ENCODE measurements at places on chromosomes 3 and 15. TPM values are rescaled to one million over a fixed set of nuclear protein-coding genes. Genes with fewer than 3 reads are reported as not detected.

CFAP100 gene
- total RNA-seq = not detected

IQCF5 gene
- not detected for total RNA-seq

ANKDD1A gene
- total RNA-seq = 0.81 TPM

CCDC191 gene
- total RNA-seq = 2.4 TPM

KNL1 gene
- 33.5 TPM for total RNA-seq

TTBK2 gene
- total RNA-seq = 9.7 TPM

ERC2 gene
- total RNA-seq = not detected

ZSCAN2 gene
- total RNA-seq = 5.4 TPM

C3orf22 gene
- not detected for total RNA-seq

DET1 gene
- total RNA-seq = 3.0 TPM

GOLGA6D gene
- not detected for total RNA-seq

- no peak for DNase-seq
These were observed 596 bp downstream of the COL7A1 start for GRCh38 chr3:48594417-48595049.

DNA sequence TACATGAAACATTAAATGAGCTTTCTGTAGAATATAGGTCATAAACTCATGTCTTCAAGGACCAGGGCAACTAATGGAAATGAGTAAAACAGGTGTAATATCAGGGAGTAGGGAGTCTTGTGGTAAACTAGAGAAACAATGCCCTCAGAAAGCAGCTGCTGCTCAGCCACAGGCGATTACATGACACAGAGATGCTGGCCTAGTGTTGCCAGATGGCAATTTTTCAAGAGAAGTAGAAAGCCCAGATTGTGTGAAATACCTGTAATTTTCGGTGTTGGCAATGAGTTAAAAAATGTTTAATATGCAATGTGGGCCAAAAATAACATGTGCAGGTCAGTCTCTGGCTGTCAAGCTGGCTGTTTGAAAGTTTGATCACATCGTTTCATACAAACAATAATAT lies 23.4 kb downstream of the NCEH1 start:
- no peak for DNase-seq

DNA sequence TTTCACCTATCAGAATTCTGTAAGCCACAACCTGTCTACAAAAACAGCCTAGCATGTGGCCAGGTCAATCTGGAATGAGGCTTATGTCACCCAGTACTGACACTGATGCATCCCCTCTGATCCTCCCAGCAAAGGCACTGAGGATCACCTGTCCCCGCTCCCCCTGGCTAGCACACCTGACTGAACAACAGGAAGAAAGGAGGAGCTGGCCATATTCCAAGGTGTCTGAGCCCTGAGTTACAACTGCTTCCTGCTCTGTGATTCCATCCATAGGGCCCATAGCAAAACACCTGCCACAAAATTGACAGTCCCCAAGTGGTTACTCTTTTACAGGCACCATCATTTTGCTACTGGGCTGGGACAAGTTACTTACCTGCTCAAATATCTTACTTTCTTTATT lies 555.5 kb upstream of the CFAP20DC start:
- no peak for DNase-seq

DNA sequence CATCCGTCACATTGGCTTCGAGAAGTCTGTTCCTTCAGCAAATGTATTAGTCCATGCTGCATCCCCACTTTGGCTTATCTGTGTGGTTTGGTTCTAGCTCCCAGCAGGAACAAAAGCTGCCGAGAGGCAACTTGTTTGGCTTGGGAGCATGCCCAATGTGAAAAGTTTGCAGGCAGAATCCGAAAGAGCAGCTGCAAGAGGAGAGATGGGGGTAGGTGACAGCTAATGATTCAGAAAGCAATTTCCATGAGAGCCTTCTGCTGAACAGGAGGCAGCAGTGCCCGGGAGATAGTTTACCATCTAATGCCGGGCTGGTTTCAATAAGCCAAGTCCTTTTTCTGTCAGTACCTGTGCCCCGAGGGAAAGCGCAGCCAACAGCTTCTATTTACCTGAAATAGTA lies 60.2 kb downstream of the GRM7 start:
- no peak for DNase-seq

DNA sequence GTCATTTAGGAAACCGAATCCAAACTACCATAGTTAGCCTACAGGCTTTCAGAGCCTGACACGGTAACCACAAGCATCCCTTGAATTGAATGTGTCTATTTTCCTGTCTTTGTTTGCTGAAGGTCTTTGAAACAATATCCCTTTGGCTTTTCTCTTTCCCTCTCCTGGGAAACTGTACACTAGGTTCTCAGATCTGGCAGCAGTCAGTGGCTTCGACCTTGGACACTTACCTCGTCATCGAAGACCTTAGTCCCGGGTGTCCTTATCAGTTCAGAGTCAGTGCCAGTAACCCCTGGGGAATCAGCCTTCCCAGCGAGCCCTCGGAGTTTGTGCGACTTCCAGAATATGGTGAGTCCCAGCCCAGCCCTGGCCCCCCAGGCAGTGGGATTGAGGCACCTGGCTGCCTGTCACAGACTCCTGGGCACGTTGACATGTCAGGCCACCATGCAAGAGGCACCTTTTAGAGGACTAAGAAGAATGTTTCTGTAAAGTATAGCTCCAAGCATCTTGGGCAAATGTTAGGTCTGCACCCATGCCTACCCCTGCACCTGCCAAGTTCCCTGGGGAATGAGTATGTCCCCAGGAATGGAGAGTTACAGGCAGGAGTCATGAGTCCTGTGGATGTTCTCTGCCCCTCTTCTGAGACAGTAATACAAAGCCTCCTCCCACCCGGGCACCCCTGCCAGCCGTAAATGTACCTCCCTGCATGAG lies 30.4 kb upstream of the UMPS start:
- no peak for DNase-seq

DNA sequence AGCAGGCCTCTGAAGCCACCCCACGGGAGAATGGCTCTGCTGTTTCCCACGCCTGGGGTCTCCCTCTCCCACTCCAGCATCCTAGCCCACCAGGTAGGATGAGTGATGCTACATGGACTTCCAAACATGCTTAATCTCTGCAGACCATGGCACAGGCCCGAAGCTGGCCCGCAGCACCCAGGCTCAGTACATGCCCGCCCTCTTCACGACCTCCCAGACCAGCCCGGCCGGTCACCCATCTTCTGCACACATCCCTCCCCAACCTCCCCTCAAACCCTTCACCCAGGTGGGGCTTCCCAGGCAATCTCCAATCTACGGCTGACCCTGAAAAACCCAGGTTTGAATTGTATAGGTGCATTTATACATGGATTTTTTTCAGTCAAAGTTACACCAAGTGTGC lies 264.0 kb downstream of the TJP1 start:
- DNase-seq = no peak

- no peak for DNase-seq
These were observed 921.0 kb upstream of the ROBO1 start for GRCh38 chr3:80688814-80689213.

- peak; percentile 5 for DNase-seq
These were observed 59.3 kb upstream of the OSTN start for GRCh38 chr3:191139736-191140135.

DNA sequence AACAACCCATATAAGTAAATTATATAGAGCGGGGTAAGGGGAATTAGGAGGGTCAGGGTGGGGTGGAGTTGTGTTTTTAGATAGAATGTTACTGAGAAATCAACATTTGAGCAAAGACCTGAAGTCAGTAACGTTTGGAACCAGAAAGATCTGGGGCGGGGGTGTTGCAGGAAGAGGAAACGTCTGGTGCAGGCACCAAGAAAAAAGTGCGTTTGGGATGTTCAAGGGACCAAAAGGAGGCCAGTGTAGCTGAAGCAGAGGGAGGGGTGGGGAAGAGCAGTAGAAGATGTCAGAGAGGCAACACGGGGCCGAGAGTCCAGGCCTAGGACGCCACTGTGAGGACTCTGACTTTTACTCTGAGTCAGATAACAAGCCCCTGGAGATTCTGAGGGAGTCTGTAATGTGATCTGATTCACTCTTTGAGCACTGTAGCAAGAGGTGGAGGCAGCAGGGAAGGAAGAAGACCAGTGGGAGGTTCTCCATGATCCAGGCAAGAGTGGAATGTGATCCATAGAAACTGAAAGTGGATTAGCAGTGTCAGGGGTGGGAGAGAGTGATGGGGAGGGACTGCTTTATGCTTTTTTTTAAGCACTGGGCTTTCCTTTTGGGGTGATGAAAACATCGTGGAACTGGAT lies 179.3 kb upstream of the CHRM5 start:
- no peak for DNase-seq

GRCh38 chr3:13111873-13112520 lies 38.8 kb upstream of the IQSEC1 start:
- no peak for DNase-seq

- peak; percentile 14 for DNase-seq
These were observed 196.7 kb upstream of the TPRG1 start for GRCh38 chr3:188974856-188975599.

GRCh38 chr3:149247008-149247710 lies 25.5 kb upstream of the CP start:
- DNase-seq = no peak

Measured in activated CD4-positive, alpha-beta T cell treated with anti-CD3 and anti-CD28 coated beads for 36 hours (primary cell).